ENCODE measurements at places on chromosomes 16 and 17. TPM values are rescaled to one million over a fixed set of nuclear protein-coding genes. Genes with fewer than 3 reads are reported as not detected.

DNA sequence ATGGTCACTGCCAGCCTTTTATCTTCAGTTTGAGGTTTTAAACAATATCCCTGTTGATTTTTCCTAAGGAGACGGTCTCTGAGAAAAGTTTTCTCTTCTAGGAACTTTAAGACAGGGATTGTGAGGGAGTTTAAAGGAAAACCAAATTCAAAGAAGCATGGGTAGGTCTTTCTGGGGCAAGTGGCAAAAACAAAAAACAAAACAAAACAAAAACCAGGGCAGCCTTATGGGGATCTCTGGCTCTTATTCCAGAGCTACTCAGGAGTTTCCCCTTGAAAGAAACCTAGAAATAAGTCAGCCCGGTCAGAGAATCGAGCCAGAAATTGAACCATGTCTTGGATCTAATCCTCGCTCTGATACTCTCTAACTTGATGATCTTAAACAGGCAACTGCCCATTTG is 424.5 kb downstream of the GRIN2A start:
- DNase-seq = no peak

Gene IRX6
- not detected for polyA plus RNA-seq

DNA sequence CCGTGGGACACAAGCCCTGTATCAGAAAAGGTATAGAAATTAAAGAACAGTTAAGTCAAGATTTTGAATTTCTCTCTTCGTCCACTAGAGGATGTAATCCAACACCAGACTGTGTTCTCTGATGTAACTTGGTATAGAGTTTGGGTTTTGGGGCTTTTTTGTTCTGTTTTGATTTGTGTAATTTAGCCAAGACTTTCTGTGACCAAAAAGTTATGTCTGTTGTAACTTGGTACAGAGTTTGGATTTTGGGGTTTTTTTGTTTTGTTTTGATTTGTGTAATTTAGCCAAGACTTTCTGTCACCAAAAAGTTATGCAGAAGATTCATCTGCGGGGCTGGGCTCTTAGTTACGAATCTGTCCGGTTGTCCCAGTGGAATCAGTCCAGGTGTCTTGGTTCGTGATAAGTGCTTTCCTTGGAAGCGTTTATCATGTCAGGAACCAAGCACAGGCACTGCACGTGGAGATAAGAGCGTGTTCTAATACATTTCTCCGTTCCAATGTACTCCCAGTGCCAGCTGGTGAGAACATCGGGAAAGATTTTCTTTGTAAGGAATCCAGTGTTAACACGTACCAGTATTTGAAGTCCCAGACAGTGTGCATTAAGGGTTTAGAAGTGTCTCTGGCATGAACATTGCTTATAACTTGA is 44.1 kb upstream of the SEC14L1 start:
- DNase-seq = no peak

GRCh38 chr16:66713076-66713475 is 16.5 kb upstream of the CMTM4 start:
- no peak for DNase-seq

Gene CES5A
- polyA plus RNA-seq = 0.03 TPM

Gene GDPD3
- 13.2 TPM for polyA plus RNA-seq

Data from small intestine (tissue), 16 donors.